Keratinocyte (primary cell): ENCODE measurements at places on chromosomes 16 and 17. TPM values are rescaled to one million over a fixed set of nuclear protein-coding genes. Genes with fewer than 3 reads are reported as not detected.

The PIMREG gene
- 1.7 to 7.5 TPM (median 6.5 TPM) in 3 replicates for polyA plus RNA-seq

The MMP2 gene
- polyA plus RNA-seq, result 54.5 to 116 TPM (median 59.2 TPM) in 3 replicates

The TOM1L1 gene
- 66.5 to 90.1 TPM (median 78.6 TPM) in 3 replicates for polyA plus RNA-seq

The BIRC5 gene
- 1.6 to 16.1 TPM (median 11.5 TPM) in 3 replicates for polyA plus RNA-seq

DNA sequence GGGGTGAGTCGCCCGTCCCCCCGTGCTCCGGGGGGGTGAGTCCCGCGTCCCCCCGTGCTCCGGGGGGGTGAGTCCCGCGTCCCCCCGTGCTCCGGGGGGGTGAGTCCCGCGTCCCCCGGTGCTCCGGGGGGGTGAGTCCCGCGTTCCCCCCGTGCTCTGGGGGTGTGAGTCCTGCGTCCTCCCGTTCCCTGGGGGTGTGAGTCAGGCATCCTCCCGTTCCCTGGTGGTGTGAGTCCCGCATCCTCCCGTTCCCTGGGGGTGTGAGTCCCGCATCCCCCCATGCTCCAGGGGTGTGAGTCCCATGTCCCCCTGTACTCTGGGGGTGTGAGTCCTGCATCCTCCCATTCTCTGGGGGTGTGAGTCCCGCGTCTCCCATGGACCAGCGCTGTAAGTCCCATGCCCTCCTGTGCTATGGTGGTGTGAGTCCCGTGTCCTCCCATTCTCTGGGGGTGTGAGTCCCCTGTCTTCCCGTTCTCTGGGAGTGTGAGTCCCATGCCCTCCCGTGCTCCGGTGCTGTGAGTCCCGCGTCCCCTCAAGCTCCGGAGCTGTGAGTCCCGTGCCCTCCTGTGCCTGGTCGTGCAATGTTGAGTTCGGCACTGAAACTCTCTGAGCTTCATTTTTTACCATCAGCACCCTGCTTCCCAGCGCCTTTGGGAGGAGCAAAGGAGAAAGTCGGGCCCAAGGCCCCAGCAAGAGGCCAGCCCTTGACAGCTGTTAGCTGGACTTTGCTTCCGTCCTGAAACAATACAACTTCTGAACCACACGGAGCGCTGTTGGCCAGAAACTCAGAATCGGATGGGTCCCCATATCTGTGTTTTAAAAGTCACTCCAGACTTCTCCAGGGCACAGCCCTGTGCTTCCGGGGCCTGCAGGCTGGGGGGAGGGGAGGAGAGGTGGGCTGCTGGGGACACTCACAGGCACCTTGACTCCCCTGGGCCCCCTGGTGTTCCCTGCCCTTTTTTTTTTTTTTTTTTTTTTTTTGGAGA, 11.5 kb upstream of the ZC3H18 start:
- no peak for DNase-seq

DNA sequence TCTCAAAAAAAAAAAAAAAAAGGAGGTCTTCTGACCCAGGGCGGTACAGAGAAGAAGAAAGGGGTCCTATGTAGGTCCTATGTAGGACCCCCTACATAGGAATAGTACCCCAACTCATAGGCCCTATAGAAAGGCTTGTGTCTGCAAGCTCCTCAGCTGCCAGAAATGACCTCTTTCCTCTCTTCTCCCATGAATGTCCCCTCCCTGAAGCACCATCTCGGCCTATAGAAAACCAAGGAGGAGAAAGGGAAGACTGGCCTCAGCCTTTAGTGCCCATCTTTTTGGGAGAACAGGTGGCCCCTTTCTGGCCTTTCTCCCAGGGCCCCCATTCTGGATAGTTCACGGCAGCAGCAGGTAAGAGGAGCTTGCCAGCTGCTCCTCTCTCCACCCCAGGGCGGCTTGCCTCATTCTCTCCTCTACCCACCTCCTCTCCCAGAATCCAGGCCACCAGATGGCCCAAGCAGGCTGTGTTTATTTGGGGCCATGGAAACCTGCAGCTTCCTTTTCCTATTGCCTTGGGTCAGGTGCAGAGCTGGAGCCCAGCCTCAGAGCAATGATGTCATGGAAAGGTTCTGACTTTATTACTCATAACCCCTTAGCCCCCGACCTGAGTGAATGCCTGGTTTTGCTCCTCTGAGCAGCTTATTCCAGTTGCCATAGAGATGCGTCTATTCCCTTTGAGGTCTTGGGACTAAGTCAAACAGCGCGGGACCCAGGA, 1.6 kb upstream of the MRPL58 start:
- no peak for DNase-seq

DNA sequence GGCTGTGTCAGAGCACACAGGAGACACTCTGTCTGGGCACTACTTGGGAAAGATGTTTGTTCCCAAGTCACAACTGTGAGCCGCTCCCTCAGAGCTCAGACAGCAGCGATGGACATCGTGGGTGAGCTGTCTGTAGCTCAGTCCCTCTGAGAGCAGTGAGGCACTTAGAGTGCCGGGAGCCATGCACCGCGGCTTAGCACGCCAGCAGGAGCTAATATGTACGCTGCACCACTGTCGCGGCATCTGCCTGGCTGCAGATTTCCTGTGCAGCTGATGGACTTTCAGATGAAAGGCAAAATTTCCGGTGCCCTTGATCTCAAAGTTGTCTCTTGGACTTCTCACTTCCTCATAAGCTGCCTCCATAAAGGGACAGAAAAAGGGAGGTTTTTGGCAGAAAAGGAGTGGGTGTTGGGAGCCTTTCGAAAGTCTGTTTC, 92.8 kb upstream of the ZNF469 start:
- DNase-seq, result no peak

- DNase-seq, result no peak
These were observed 113.2 kb downstream of the MSI2 start for GRCh38 chr17:57369509-57369945.

GRCh38 chr16:25027781-25028180, 12.6 kb upstream of the ARHGAP17 start:
- DNase-seq, result no peak

GRCh38 chr17:913207-913606, 66.4 kb downstream of the NXN start:
- DNase-seq, result no peak

DNA sequence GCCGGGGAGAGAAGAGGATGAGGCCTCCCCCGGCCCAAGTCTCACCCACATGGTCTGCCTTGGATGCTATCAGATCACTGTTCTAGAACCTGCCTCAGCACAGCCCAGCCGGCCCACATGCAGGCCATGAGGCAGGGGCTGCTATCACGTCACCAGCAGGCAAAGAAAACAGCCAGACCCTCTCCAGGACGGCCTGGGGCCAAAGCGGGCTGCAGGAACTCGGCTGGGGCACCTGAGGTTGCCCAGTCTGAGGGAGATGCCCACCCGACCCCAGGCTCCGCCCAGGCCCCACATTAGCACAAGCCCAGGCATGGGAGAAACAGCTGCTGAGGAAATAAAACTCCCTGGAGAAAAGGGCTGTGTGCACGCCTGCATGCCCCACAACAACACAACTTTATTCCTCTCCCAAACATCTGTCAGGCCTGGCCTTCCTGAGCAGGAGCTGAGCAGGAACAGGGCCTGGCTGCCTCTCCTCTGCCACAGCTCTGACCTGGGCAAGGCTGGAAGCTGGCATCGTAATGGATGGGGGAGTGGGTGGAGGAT, 6.7 kb upstream of the SMIM5 start:
- no peak for DNase-seq

- DNase-seq, result no peak
These were observed 10.9 kb upstream of the FAM171A2 start for GRCh38 chr17:44374306-44375195.
